Stimulated activated CD8-positive, alpha-beta memory T cell treated with anti-CD3 and anti-CD28 coated beads, Interleukin-15, amount 100 ng/mL, for 4 hours (primary cell): ENCODE measurements at places on chromosomes 7 and 10.

GRCh38 chr7:106978425-106979420, 65.8 kb upstream of the PRKAR2B start:
- no peak for DNase-seq

GRCh38 chr10:191703-192518, 56.7 kb downstream of the ZMYND11 start:
- DNase-seq: no peak

GRCh38 chr7:65925040-65925439, 52.2 kb downstream of the VKORC1L1 start:
- DNase-seq: no peak

DNA sequence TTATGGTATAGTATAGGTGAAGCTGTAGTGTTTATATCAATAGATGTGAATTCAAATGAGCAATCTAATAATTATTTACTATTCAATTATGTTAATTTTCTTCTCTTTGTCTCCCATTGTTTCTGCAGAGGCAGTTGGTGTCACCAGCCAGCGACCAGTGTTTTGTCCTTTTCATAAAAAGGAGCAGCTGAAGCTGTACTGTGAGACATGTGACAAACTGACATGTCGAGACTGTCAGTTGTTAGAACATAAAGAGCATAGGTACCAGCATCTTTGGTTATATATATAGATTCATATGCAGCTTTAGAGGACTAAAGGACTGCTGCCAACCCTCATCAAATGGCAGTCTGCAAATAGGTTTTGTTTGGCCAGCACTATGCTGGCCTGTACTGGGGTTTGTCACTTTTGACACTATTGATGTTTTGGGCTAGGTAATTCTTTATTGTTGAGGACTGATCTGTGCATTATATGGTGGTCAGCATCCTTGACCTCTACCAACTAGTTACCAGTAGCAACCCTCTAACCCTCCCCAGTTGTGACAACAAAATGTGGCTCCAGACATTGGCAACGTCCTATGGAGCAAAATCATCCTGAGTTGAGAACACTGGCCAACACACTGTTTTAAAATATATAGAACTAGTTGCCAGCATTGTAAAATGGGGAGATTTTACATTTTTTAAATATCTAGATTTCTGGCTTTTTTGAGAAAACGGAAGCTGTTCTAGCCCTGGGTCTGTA, 59.2 kb downstream of the TRIM24 start:
- DNase-seq: no peak

DNA sequence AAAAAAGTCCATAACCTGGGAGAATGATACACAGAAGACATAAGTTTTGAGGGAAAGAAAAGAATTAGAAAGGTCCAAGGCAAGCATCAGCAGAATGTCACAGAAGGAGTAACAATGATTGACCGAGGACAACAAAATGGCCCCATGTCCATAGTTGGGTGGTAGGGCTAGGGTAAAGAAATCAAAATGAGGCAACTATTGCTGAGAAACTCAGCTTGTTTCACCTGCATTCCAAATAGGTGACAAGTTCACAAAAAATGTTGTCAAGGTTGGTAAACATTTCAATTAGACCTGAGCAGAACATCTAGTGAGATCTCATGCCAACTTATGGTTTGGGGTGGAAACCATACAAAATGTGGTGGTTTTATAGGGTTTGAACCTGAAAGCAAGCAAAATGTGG, 22.8 kb upstream of the DLX6 start:
- DNase-seq: no peak

DNA sequence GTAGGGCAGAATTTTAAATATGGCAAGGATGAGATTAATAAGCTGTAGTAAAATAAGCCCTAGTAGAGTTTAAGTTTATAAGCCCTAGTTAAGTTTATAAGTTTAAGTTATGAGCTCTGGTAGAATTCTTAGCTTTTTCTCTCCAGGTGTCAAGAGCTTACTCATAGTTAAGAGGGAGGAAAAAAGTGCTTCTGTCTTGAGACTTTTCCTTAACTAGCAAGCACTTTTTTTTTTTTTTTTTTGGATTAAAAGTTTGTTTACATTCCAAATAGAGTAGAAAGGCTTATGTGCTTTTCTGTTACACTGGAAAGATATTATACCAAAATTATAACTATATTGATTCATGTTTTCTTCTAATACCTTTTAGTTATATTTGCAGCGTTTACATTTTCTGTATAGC, 25.5 kb upstream of the MPP7 start:
- no peak for DNase-seq

- no peak for DNase-seq
Measured at GRCh38 chr7:24505968-24506367, 67.3 kb upstream of the PALS2 start.

DNA sequence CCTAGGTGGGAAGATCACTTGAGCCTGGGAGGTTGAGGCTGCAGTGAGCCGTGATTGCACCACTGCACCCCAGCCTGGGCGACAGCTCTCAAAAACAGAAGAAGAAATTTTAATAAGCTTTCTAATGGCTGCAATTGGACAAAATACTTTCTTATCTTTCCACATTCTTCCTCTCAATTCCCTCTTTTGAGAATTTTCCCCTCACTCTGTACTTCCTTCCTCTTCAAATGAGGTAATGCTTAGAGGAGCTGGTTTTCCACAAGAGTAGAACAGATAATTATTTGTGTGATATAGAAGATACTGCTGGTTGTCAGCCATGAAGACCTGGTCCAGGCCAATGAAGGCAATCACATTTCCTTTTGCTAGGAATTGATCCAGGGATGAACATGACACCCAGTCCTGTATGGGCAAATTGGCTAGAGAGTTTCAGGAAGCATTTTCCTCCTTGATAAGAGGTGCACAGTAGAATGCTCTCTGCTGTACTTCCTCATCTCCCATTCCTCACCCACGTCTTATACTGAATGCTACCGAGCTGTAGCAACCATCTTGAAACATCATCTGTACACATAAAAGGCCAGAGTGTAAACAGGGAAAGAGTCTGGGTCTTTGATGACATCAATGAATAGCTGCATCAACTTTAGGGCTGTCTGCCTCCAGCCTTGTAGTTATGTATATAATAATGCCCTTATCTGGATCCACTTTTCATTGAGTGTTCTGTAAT, 103.9 kb downstream of the CDK6 start:
- DNase-seq: no peak

- no peak for DNase-seq
Measured at GRCh38 chr7:34096777-34097176, 191.4 kb downstream of the BMPER start.

- no peak for DNase-seq
Measured at GRCh38 chr10:102341038-102341688, 54.3 kb upstream of the NFKB2 start.

- no peak for DNase-seq
Measured at GRCh38 chr7:134495546-134495945, 31.8 kb upstream of the AKR1B10 start.

DNA sequence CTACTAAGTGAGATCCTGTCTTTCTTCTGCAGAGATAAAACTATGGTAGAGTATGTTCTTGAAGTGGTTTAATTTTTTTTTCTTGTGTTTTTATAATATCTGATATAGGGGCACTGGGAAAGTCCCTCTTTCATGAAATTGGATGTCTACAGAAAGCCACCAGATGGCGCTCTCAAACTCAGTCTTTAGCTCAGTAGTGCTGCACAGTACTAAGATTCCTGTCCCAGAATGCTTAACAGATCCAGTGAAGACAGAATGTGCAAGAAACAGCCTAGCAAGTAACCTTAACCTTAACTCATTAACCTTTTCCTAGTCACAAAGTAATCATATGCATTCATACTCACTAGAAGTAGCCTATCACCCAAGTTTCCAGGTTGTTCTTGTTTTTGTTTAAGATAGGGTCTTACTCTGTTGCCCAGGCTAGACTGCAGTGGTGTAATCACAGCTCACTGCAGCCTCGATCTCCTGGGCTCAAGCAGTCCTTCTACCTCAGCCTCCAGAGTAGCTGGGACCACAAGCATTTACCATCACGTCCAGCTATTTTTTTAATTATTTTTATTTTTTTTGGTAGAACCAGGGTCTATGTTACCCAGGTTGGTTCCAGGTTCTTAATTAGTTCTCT, 56.7 kb downstream of the IDE start:
- peak; percentile 4 for DNase-seq
